ENCODE measurements at places on chromosomes 13 and 19. TPM values are rescaled to one million over a fixed set of nuclear protein-coding genes. Genes with fewer than 3 reads are reported as not detected.

Gene CASP14
- not detected for polyA plus RNA-seq

Gene BIVM
- 15.4 TPM for polyA plus RNA-seq

GRCh38 chr13:32016631-32017030, 14.9 kb upstream of the FRY start:
- no peak for DNase-seq

Gene LYL1
- polyA plus RNA-seq: 0.34 TPM

Gene SLITRK6
- 0.80 TPM for polyA plus RNA-seq

- DNase-seq: no peak
These were observed 185.1 kb downstream of the MTUS2 start for GRCh38 chr13:29005035-29005762.

DNA sequence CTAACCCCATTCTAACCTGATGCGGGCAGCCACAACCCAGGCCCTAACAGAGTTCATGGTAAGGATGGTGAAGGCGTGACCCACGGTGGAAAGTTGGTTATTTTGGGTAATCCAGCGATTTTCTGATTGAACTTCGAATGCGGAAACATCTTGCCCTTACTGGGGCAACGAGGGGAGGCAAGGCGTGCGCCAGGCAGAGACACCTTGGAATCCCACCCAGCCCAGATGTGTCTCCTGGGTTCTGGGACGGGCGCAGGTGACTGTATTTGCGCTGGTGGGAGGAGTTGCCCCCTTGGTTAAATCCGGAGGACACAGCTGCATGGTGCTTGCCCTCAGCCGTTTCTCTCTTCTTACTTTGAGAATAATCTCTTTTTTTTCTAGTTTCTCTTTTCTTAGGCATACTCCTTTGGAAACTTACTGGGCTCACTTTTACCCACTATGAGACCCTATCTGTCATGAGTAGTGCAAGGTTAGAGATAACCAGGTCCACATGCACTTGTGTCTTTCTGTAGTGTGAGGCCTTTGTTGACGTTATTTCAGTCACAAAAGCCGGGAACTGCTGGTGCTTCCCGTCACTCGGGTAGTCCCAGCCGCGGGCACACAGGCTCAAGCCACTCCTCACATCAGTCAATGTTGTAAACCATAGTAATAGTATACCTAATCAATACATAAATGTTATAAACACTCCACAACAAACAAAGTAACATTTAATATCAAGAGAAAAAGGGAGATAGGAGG, 81.5 kb downstream of the ATP11A start:
- DNase-seq: no peak

DNA sequence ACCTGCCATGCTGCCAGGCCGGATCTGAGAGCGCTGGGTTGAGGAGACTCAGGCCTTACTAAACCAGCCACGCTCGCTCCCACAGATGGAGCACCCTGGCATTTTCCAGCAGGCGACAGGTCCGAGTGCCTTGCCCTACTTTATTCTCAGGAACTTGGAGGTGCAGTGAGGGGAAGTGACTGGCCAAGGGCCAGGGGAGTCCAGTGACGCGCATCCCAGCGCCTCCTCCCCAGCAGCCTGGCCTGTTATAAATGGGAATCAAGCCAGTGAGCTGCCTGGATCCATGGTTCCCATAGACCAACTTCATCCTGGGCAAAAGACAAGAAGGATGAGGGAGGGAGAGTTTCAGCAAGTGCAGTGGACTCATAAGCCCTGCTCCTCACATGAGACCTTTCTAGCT, 35.5 kb downstream of the TMED1 start:
- DNase-seq: no peak

- no peak for DNase-seq
These were observed 434.0 kb downstream of the FOXO1 start for GRCh38 chr13:40232311-40233040.

- DNase-seq: no peak
These were observed 19.1 kb upstream of the FBN3 start for GRCh38 chr19:8168537-8168936.

Gene KCNN1
- 0.10 TPM for polyA plus RNA-seq

DNA sequence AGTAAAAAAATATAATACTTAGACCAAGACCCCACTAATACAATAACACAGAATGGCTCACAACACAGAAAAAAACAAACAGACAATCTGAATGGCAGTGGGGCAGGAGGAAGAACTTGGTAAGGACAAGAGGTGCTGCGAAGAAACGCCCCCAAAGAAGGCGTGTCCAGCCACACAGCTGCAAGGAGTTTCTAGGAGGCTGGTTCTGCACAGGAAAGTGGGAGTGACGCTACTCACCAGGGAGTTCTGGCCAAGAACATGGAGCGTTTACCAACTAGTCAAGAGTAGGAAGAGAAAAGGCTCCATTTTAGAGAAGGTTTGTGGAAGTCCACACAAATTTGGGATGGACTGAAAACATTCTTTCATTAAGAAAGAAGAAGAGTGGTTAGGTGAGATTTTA, 95.3 kb upstream of the SLC15A1 start:
- no peak for DNase-seq

- DNase-seq: no peak
These were observed 7.1 kb downstream of the ICAM1 start for GRCh38 chr19:10277795-10278589.

Gene AZU1
- 0.07 TPM for polyA plus RNA-seq

GRCh38 chr13:79352107-79352506, 53.9 kb downstream of the RBM26 start:
- no peak for DNase-seq

DNA sequence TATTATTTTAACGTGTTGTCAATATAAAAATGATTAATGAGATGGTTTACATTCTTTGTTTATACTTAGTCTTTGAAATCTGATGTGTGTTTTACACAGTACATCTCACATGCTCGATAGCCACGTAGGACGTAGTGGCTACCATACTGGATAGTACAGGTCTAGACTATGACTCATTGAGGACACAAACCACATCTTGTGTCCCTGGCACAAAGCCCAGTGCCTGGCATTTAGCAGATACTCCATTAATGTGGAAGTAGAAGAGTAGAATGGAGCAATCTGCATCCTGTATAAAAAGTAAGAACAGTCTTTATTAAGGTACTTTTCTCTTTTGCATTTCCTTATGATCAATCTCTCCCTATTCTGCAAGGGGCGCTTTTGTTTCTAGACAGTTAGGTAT, 49.0 kb upstream of the FRY start:
- peak; percentile 81 for DNase-seq

Gene CUL4A
- polyA plus RNA-seq: 51.5 TPM

DNA sequence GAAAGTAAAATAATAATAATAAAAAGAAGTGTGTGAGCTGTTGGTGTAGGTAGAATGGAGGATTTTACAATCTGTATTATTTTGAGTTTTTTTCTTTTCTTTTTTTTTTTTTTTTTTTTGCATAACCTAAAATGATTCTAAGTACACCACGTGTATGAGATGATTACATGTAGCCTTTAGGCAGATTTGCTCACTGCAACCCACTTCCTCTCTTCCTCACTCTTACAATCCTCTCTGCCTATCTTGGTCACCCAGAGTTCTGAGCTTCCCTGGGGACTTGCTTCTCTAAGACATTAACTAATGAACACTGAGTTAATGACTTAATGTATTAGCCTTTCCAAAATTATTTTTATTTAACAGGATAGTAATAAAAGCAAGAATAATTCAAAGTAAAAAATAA, 1169.6 kb downstream of the EFNB2 start:
- DNase-seq: no peak

DNA sequence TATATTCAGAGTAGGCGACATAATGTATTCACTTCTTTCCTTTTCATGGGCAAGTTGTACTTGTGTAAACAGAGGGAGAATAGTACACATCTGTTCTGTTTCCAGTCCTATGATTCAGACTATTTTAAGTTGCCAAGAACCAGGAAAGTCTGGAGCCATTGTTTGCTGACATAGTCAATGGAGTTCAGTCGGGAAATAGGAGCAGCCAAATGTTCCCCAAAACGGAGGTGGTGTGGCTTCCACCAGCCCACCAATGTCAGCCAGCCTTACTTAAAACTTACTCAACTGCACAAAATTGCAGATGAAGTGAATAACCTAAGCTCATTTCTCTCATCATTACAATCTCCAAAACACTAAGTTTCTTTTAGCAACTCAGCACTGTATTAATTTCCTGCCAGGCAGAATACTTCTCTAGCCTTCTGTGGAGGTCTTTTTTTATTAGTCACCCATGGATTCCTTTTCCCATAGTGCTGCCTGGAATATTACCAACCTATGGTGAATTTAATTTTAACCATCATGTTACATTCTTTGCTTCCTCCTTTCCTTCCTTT, 22.3 kb upstream of the CSNK1A1L start:
- peak; percentile 59 for DNase-seq

DNA sequence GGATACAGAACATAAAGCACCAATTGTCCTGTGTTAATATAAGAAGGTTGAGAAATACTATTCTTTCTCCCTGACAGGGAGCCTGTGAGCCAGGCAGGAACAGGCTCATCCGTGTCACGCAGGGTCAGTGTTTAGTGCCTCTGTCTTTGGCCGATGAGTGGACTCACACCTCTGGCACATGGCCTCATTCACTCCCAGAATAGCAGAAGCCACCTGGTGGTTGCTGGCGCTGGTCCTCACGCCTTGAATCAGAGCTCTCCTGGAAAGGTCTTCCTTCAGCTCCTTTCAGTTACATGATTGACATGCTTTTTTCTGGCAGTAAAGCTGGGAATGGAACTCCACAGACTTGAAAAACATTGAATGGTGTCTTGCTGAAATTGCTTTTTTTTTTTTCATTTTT, 28.1 kb upstream of the SIAH3 start:
- DNase-seq: no peak

Gene RAB3A
- 1.4 TPM for polyA plus RNA-seq

Data from BJ (cell line).